RCC 7860 (cell line): ENCODE measurements at places on chromosomes 1 and 21.

- peak; percentile 96 for DNase-seq
Observed at GRCh38 chr1:235018161-235018560, 110.5 kb downstream of the TOMM20 start.

- no peak for DNase-seq
Observed at GRCh38 chr1:153790966-153791647, 15.9 kb downstream of the SLC27A3 start.

- DNase-seq, result peak; percentile 73
Observed at GRCh38 chr1:165828669-165829329, 1.4 kb downstream of the UCK2 start.

- DNase-seq, result no peak
Observed at GRCh38 chr1:110565565-110565964, 40.6 kb downstream of the KCNA2 start.

DNA sequence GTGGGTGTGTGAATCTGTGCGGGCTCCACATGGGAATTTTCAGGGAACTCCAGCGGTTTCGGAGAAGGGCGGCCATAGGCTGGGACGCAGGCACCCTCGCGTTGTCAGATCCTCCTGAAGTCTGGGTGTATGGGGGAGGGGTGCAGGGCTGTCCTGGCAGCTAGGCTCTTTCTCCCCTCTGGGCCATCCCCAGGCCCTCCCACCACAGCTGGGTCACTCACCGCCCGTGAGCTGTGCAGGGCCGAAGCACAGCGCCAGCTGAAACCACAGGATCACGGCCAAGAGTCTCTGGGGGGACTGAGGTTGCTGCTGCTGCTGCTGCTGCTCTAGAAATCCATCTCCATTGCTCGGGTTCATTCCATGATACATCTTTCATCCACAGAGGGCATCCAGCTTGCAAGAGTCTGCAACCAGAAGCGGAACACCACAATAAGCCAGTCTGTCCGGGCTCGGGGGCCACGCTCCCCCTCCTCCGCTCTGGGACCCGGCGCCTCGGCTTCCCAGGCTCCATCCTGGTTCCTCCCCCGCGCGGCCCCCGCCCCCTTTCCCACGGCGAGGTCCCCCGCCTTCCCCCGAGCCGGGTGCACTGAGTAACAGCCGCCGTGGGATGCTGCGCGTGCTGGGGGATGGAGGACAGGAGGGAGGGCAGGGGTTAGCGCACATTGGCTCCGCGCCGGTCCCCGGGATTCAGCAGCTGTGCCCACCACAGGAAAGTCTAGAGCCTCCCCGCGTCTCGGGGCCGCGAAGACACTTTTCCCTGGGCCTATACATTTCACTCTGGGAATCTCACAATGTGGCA, 720 bp downstream of the SUSD4 start:
- DNase-seq, result no peak

DNA sequence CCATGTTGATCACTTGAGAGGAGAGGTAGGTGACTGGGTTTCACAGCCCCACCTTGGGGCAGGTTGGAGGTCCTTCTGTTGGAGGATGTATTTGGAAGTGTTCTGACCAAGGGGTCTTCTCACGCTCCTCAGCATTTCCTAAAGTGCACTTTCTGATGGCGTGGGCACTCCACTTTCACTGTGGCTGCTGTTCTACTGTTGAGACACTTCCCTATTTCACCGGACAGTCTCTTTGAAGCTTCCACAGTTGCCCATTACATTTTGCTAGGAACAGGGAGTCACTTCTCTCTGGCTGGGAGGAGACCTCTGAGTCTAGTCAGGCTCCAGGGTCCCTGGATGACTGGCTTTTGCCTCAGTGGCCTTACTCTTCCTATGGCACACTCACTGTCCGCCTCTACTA, 180.0 kb upstream of the LMO4 start:
- DNase-seq, result no peak

GRCh38 chr1:209589863-209590262, 6.3 kb downstream of the CAMK1G start:
- DNase-seq, result no peak

GRCh38 chr1:37362594-37363385, 111.6 kb upstream of the ZC3H12A start:
- no peak for DNase-seq

- no peak for DNase-seq
Observed at GRCh38 chr1:91498498-91499245, 2.0 kb upstream of the CDC7 start.

DNA sequence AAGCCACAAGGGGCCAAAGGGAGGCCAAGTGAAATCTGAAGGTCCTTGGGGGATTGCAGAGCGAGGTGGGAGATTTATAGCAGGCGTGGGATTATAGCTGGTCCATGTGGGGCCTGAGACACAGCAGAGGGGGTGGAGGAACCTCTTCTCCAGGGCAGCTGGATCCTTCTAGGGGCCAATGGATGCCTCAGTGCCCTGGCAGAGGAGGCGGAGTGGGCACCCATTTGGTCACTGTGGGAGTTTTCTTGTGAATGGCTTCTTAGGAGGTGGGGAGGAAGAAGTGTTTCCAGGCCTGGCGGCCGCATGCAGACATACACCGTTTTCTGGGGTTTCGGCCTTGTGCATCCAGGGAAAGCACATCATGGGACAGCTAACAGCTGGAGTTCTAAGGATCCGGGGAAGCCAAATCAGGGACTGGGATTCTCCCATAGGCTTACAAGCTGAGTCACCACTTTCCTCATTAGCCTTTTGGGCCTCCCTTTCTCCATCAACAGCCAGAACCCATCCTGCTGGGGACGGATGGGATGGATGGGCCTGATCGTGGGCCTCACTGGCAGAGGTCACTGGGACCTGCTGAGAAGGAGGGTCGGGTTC, 76.5 kb downstream of the RHOU start:
- DNase-seq, result no peak

GRCh38 chr1:56330391-56331026, 248.9 kb downstream of the PLPP3 start:
- peak; percentile 22 for DNase-seq

GRCh38 chr1:247352175-247352574, 20.5 kb upstream of the ZNF496 start:
- no peak for DNase-seq

DNA sequence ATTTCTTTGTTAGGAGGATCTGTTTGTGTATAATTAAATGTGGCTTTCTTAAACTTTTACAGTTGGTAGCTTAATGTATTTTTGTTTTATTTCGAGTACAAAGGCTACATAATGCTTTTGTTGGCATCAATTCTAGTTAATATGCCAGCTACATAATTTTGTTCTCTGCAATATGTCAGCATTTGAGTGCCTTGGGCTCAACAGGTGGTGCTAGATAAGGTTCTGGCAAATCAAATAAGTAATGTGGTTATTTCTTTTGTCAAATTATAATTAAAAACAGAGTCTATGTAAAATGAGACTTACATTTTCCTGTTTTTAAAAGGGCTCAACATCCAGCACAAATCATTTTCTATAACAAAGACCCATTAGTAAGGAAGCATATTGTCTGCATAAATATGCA, 410.6 kb upstream of the NR5A2 start:
- no peak for DNase-seq

- DNase-seq, result no peak
Observed at GRCh38 chr1:65230731-65231481, 78.4 kb upstream of the DNAJC6 start.

GRCh38 chr1:155695072-155695471, 6.2 kb downstream of the DAP3 start:
- no peak for DNase-seq

GRCh38 chr1:200260597-200261335, 149.1 kb downstream of the ZNF281 start:
- DNase-seq, result no peak

DNA sequence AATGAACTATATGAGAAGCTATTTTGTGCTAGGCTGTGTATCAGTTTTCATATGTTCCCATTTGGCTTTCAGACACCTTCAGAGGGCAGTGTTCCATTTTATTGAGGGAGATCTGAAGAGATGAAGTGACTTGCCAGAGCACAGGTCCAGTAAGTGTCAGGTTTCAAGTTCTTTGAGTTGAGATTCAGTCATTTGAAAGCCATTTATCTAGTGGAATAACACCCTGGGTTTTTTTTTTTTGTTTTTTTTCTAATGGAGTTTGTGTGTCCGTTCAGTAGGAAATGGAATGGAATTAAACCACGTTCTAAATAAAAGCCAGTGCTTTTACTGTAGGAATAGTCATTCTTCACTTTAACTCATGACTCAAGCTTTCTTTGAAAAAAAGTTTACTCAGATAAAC, 652.9 kb upstream of the USP24 start:
- DNase-seq, result no peak

- no peak for DNase-seq
Observed at GRCh38 chr1:150142083-150142482, 7.6 kb upstream of the PLEKHO1 start.
